ENCODE measurements at places on chromosomes 3 and 15.
A peak's percentile ranks its signal among the peaks of the same experiment; 100 is the strongest.

GRCh38 chr15:90191344-90191687 is 9.8 kb upstream of the SEMA4B start:
- DNase-seq = no peak

DNA sequence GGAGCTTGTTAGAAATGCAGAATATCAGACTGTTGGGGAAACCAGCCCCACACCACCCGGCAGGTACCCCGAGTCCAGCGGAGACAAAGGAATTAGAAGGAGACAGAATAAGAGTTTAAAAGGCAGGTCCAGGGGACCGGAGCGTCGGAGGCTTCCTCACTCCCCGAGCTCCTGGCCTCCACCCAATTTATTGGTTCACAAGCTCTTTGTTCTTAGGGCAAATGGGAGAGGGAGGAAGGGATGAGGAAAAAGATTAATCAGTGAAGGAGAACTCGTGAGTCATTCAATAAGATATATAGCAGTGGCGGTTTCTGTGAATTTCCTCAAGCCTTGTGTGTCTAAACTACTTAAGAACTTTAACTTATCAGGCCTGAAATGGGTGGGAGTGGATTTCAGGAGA is 32.1 kb upstream of the WDR72 start:
- DNase-seq = no peak

- no peak for DNase-seq
These were observed 72.1 kb downstream of the RFTN1 start for GRCh38 chr3:16441371-16441875.

- DNase-seq = no peak
These were observed 33.4 kb downstream of the MYO1E start for GRCh38 chr15:59339252-59339672.

DNA sequence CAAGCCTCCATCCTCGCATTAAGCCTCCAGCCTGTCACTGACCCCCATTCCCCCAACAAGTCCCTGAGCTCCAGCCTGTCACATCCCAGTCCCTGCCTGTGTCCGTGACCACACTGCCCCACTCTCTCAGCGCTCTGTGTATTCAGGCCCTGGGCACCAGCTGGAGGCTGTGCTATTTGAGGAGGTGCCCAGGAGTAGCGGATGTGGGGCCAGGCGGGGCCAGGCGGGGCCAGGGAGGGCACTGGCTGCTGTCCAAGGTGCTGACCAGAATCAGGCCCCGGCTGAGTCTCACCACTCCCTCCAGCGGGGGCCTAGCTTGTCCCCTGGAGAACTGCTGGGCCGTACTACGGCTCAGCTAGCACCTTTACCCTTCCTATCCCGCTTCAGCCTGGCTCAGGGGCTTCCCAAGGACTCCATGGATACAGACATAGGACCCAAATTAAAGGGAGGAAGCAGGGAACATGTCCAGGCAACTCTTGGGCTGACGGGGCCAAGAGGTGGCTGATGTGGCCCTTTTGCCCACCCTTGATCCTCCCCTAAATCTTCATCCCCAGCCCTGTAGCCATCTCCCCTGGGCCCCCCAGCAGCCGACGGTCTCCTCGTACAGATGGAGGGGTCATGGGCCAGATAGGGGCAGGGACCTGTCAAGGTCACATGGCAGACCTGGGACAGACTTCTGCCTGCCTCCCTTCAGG is 1.1 kb downstream of the HHATL start:
- peak; percentile 21 for DNase-seq

DNA sequence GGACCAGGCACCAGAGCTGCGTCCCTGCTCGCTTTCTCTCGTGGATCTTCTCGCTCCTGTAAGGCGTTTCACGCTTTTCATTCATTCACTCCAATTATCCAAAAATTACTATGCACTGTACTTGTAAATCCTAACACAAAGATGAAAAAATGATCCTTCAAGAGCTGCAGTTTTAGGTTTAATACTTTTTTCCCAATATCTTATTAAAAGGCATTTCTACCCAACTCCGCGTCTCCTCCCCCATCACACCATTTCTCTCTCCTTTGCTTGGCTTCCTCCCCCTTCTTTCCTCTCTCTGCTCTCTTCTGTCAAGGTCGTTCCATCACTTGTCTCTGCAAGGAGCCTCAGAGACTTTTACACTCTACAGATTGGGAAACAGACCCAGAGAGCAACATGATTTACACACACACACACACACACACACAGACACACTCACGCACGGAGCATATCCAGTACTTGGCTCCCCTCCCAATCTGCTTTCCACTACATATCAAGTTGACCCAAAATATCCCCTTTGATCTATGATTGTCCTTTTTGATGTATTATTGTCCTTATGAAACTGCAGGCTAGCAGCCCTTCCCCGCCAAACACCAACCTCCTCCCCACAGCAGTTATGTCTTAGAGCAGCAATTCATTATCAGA is 479 bp upstream of the CLDN1 start:
- no peak for DNase-seq

DNA sequence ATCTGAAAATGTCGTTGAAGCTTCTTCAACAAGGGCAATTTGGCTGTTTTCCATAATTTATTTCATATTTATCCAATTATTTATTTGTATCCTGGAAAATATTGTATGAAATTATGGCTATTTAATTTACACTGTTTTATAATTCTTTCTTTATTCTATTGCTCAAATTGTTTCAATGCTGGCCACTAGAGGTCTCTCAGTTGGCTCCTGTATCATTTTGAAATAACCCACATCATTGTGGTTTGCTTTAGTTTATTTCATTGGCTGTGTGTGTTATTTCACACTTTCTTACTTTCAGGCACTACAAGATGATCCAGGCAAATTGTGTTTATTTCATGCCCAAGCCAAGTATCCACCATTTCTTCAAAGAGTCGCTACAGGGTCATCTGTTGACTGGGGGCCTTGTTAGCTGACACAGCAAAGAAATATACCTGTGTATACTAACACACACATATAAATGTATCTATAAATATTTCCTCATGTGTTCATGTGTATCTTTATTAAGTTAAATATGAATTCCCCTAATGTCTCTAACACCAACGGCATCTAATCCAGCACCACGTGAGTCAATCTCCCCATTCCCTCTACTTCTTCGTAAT is 86.2 kb downstream of the NPAP1 start:
- peak; percentile 8 for DNase-seq

GRCh38 chr3:46549989-46550388 is 16.1 kb downstream of the LRRC2 start:
- no peak for DNase-seq

DNA sequence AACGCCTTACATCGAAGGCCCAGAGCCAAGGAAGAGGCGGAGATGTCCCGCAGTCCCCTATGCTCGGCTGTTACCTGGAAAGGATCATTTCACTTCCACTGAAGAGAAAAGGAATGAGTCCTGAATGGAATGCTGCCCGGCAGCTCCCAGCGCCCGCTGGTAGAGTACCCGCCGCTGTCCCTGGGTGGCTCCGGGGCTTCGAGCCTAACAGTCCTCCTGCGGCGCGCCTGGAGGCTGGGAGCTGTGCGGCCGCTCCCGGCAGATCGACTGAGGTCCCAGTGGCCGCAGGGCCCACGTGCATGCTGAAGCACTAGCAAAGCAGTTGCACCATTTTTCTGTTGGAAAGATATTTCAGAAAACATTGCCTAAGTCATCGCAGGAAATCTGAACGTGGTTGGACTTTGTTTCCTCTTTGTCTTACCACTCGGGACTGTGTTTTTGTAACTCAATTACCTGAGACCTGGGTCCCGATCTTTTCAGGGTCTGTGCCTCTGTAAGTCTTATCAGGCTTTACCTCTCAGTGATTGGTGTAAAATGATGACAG is 984 bp downstream of the RNU6-1 start:
- DNase-seq = peak; percentile 52

GRCh38 chr3:179265875-179266274 is 15.0 kb upstream of the KCNMB3 start:
- DNase-seq = no peak

- no peak for DNase-seq
These were observed at the start of gene RARRES1 for GRCh38 chr3:158731938-158732855. Gene RARRES1, minus strand, starts transcription at chr3:158732457. Its CDS starts 42 bp downstream, at chr3:158732415.

DNA sequence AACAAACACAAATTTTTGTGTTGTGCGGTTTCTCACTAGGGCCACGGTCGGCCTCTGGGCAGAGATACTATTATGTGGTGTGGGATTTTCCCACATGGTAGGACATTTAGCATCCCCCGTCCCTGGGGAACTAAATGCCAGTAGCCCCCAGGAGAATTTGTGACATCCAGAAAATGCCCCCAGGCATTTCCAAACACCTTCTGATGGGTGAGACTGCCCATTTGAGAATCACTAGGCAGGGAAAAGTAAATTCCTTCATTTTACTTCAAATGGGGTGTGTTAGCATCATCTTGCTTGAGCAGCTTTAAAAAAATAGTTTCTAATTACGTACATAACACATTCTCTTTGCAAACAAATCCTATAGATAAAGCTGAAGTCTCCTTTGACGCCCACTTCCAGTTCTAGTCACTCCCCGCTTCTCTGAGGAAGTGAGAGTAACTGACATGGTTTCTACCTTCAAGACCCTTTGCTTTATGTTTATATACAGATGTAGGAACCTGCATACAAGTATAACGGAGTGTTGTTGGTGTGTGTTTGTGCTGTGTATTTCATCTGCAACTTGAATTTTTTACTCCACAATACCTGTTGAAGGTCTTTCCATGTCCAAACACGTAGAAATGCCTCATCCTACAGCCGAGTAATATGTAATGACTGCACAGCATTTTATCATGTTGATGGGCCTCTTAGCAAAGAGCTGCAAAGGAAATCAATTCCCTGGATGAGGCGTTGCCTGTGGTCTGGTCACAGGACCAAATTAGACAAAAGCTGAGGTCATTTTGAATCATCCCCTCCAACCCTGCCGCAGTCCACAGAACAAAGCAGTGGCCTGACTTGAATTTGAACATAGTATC is 31.4 kb upstream of the ZBTB38 start:
- no peak for DNase-seq

DNA sequence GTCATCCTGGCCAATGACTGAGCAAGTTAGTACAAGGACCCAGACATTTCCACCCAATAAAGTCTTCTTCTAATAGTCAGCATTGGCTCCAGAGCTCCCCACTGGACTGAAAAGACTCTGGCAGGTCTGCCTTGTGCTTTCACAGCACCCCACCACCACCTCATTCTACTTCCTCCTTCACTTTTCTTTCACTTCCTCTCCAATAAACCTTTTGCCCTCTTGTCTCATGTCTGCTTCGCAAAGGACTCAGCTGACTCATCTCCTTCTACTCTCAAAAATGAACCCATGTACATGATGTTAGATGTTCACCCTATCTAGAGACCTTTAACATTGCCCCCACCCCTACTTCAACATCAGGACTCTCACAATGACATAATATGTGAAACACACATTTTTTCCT is 181.0 kb upstream of the PPP2R3A start:
- DNase-seq = no peak

- DNase-seq = no peak
These were observed 23.9 kb upstream of the PIGZ start for GRCh38 chr3:196992461-196993065.

DNA sequence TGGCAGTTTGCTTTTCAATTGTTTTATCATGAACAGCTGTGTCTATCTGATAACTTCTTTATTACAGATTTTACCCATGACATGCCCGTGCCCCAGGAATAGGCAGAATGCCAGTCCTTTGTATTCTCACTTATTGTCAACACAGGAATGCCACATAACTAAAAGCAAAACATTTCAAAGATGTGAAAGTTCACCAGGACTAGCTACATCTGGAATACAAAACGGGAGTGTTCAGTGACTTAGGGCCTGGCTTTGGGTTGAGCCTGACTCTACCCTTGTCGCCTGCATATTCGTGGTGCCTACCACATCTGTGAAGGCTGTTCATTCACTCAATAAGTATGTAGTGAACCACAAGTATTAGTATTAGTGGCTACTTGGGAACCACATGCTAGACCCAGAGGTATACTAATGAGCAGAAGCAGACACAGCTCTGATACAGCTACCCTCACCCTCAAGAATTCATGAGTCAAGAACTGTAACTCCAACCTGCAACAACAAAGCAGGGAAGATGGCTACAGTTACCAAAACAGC is 2.9 kb downstream of the TNFSF10 start:
- DNase-seq = no peak

- DNase-seq = no peak
These were observed 54.6 kb downstream of the NIPA2 start for GRCh38 chr15:22893081-22893480.

DNA sequence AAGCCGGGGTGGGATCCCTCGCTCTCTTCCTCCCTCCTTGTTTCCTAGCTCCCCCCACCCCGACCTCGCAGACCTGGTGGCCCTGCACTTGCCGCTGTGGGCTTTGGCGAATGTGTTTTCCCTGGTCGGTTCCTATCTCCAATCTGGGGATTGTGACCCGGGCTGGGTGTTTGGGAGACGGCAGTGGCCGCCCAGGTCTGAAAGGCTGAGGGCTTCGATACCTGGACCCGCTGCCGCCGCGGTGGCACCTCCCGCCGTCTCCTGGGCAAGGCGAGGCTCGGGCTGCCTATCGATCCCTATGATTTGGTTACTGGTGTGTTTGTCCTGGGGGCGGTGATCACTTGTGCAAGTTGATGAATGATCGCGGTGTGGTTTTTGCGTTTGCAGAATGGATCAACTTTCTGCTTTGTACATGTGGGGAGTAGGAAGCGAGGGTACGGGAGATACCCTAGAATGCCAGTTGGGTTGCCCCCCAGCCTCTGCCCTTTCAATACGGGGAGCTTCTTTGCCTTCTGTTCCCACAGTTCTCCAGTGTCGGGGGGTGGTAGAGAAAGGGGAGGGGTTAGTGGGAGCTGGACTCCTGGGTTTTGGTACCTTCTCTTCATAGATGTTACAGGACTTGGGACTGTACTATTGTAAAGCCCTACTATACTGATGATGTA is 3.0 kb downstream of the BBX start:
- DNase-seq = peak; percentile 46

DNA sequence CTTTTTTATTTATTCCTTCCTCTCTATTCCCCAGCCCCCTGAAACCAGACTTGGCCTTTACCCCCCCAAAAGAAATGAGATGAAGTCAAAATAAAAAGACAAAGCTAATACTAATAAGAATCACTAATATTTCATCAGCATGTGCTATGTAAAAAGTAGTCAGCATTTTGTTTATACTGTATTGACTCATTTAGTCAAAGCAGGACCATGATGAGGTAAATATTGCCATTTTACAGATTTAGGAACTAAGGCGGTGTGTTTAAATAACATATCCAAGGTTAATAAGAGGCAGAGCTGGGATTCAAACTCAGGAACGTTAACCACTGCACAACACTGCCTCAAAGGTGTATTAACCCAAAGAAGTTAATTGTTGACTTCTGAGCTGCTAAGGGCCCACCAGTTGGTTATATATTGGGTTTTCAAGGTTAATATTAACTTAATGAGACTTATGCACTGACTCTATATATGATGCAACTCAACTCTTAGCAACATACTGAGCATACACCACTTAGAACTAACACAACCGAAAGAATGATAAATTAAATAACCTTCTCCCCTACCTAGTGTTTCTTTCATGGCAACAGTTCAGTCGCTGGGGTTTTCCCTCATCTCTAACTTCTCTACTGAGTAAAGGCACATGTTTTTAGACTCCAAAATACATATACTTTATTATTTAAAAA is 34.7 kb downstream of the FOXP1 start:
- no peak for DNase-seq

DNA sequence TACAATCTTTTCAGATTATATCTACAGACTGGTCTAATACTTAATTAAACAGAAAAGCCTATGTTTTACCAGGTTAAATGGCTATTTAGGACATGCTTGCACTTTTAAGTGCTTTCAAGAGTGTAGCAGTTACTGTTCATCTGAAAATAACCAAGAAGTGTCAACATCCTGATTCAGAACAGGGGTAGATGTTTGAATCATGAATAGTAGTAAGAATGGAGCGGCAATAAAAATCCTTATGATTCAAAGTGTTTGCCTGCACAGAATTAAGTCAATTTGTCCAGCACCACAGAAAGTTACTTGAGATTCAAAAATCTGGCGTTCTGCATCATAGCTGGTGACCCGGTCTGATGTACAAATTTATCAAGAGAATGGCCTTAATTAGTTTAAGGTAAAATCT is 48.3 kb downstream of the GREM1 start:
- DNase-seq = no peak
